Stomach (tissue), 19 donors: ENCODE measurements at places on chromosomes 16 and 17.

- H3K36me3 ChIP-seq: no peaks in the 10 kb centered on the region
- no peak overlapping the region for H3K4me3 ChIP-seq
- H3K27me3 ChIP-seq: no peaks in the 10 kb centered on the region
- no peak overlapping the region for H3K27ac ChIP-seq
- DNase-seq: no peak
These were observed 48.9 kb upstream of the ASIC2 start for GRCh38 chr17:33342025-33342424.

- H3K4me1 ChIP-seq: peaks cover 22% of the 10 kb centered on the region
- no peak overlapping the region for H3K4me3 ChIP-seq
- DNase-seq: peak; percentile 81
- H3K27ac ChIP-seq: peak overlapping the region; percentile 34
These were observed 36.5 kb downstream of the FA2H start for GRCh38 chr16:74738113-74738541.

DNA sequence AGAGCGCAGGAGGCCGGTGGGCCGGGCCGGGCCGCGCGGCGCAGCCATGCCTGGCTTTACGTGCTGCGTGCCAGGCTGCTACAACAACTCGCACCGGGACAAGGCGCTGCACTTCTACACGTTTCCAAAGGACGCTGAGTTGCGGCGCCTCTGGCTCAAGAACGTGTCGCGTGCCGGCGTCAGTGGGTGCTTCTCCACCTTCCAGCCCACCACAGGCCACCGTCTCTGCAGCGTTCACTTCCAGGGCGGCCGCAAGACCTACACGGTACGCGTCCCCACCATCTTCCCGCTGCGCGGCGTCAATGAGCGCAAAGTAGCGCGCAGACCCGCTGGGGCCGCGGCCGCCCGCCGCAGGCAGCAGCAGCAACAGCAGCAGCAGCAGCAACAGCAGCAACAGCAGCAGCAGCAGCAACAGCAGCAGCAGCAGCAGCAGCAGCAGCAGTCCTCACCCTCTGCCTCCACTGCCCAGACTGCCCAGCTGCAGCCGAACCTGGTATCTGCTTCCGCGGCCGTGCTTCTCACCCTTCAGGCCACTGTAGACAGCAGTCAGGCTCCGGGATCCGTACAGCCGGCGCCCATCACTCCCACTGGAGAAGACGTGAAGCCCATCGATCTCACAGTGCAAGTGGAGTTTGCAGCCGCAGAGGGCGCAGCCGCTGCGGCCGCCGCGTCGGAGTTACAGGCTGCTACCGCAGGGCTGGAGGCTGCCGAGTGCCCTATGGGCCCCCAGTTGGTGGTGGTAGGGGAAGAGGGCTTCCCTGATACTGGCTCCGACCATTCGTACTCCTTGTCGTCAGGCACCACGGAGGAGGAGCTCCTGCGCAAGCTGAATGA is 606 bp downstream of the THAP11 start:
- peak overlapping the region; percentile 99 for H3K27ac ChIP-seq
- H3K4me3 ChIP-seq: peak overlapping the region; percentile 81
- no peaks in the 10 kb centered on the region for H3K27me3 ChIP-seq
- H3K36me3 ChIP-seq: no peaks in the 10 kb centered on the region
- H3K4me1 ChIP-seq: peaks cover 51% of the 10 kb centered on the region

- H3K4me3 ChIP-seq: no peak overlapping the region
- H3K27ac ChIP-seq: no peak overlapping the region
- no peak for DNase-seq
These were observed 144.8 kb upstream of the CACNG5 start for GRCh38 chr17:66690166-66690565.

DNA sequence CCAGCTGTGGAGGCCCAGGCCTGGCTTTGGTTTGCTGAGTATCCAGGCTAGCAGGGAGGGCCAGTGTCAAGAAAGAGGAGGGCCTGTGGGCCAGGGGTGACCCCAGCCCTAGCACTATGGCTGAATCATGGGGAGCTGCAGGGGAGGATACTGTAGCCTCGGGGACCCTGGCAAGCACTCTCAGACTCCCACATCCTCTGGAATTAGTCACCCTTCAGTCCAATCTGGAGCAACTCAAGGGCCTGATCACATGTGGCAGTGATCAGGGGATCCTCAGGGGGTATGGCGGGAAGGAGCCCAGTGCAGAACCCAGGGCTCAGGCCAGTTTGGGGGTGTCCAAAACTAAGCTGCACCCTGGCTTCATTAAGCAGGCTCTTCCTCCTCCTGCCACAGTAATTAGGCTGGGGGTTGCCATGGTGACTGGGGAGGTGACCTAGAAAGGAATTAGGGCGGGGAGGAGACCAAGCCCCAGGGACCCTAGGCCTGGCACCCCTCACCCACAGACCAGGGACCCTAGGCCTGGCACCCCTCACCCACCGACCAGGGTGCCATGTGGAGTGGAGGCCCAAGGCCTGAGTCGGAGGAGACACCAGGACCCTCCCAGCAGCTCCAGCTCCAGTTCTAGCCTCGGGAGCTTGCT is 5.8 kb downstream of the NLGN2 start:
- no peaks in the 10 kb centered on the region for H3K4me1 ChIP-seq
- H3K36me3 ChIP-seq: peaks cover 22% of the 10 kb centered on the region
- no peaks in the 10 kb centered on the region for H3K27me3 ChIP-seq
- DNase-seq: no peak

DNA sequence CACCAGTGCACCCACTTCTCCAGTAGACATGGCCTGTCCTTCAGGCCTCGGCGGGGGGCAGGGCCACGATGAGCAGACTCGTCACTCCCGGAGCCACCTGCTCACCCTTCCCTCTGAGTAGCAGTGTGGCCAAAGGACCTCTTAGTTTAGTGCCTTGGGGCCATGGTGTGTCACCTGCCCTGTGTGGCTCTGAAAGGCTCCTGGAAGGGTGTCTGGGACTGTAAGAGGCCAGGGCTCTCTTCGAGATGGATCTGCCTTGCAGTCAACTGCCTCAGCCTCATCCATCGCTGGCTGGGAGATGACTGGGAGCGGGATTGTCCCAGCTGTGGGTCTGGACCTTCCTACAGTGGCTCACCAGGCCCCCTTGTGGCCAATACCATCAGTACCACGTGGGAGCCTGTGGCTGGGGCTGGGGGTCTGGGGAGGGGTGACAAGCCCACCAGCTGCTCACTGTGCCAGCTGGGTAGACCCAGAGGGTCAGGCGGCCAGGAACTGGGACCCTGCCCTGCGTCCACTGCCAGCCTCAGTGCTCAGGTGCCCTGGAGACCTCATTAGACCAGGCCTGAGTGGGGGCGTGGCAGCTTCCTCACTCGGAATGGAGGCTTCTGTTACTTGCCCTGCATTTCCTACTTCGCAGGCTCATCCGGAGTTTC is 133.4 kb downstream of the OR1D5 start:
- peak overlapping the region; percentile 25 for H3K27ac ChIP-seq
- H3K4me3 ChIP-seq: no peak overlapping the region
- H3K27me3 ChIP-seq: no peaks in the 10 kb centered on the region
- H3K36me3 ChIP-seq: peaks cover 14% of the 10 kb centered on the region

DNA sequence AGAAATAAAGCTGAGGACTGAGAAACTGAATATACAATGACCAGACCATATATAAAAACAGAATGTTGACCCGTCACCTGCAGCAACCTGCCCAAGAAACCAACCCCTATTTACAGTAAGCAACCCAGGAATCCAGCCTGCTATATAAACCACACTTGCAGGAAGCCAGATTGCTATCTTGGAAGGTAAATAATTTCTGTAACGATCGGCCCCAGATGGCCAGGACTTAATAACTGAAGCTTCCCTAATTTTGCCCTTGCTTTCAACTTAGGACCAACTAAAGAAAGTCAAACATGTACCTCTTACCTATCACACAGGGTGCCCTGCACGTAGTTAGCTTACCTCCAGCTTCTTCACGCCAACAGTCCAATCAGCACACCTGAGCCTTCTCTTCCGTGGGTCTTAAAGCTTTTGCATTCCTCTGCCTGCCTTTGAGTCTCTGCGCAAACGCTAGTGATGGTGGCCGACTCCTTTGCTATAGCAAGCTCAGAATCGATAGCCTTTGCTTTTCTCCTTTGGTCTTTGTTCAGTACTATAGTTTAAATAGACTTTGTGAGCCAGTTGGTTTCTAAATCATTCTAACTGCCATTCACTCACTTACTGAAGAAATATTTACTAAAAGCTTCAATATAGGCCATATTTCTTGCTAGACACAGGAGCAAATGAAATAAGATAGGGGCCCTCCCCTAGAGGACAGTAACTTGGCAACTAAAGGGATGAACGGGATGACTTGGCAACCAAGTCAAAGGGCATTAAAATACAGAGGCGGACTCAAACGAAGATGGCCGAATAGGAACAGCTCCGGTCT is 31.3 kb downstream of the MPHOSPH6 start:
- H3K36me3 ChIP-seq: peaks cover 4% of the 10 kb centered on the region
- peak overlapping the region; percentile 4 for H3K27ac ChIP-seq
- H3K27me3 ChIP-seq: no peaks in the 10 kb centered on the region
- H3K4me1 ChIP-seq: no peaks in the 10 kb centered on the region
- DNase-seq: no peak

DNA sequence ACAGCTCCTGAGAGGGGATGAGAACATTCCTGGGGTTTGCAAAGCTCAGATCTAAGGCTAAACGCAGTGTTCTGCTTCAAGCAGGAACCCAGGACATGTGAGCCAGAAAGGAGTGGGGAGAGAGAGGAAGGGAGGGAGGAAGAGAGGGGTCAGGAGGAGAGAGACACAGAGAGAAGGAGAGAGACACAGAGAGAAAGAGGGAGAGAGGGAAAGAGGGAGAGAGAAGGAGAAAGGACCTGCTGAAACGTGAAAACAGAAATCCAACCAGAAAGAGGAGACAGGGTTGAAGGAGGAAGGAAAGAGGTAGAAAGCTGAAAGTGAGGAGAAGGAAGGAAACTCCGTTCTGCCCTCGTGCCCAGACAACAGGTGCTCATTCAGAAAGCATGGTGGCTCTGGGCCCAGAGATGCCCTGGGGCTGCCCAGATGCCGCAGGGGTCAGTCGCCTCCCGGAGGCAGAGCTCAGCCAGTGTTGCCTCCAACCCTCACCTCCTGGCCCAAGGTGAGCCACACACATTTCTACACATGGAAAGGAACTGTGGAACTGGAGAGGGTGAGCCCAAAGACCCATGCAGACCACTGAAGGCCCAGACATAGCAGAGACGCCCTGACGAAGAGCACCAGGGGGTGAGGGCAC is 49.0 kb upstream of the ENPP7 start:
- no peaks in the 10 kb centered on the region for H3K36me3 ChIP-seq
- H3K27ac ChIP-seq: no peak overlapping the region
- H3K4me3 ChIP-seq: no peak overlapping the region
- H3K27me3 ChIP-seq: no peaks in the 10 kb centered on the region
- no peak for DNase-seq
- H3K4me1 ChIP-seq: no peaks in the 10 kb centered on the region

- peaks cover 64% of the 10 kb centered on the region for H3K4me1 ChIP-seq
- peak overlapping the region; percentile 15 for H3K27ac ChIP-seq
- H3K36me3 ChIP-seq: no peaks in the 10 kb centered on the region
These were observed 11.9 kb downstream of the FOXK2 start for GRCh38 chr17:82531431-82531881.

GRCh38 chr17:30696234-30696633 is 128.3 kb downstream of the CRLF3 start:
- no peaks in the 10 kb centered on the region for H3K36me3 ChIP-seq
- no peak for DNase-seq
- H3K4me1 ChIP-seq: peaks cover 5% of the 10 kb centered on the region
- peaks cover 33% of the 10 kb centered on the region for H3K27me3 ChIP-seq
- no peak overlapping the region for H3K27ac ChIP-seq

- no peaks in the 10 kb centered on the region for H3K36me3 ChIP-seq
- no peak overlapping the region for H3K27ac ChIP-seq
- H3K4me1 ChIP-seq: no peaks in the 10 kb centered on the region
- DNase-seq: no peak
- H3K27me3 ChIP-seq: no peaks in the 10 kb centered on the region
These were observed 547.2 kb downstream of the KCNJ2 start for GRCh38 chr17:70716551-70716950.
